ENCODE measurements at places on chromosomes 11 and 22. TPM values are rescaled to one million over a fixed set of nuclear protein-coding genes. Genes with fewer than 3 reads are reported as not detected.

DNA sequence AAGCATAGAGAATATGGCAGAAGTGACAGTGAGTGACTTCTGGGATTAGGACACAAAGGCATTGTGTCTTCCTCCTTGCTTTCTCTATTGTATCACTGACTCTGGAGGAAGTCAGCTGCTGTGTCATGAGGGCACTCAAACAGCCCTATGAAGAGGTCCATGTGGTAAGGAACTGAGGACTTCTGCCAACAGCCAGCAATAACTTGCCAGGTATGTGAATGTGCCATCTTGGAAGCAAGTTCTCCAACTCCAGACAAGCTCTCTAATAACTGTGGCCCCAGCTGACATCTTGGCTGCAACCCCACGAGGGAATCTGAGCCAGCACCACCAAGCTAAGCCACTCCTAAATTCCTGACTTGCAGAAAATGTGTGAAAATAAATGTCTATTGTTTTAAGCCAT is 83.6 kb upstream of the ZBED5 start:
- DNase-seq: no peak

- DNase-seq: no peak
These were observed 549.3 kb upstream of the CCDC90B start for GRCh38 chr11:83835423-83835822.

DNA sequence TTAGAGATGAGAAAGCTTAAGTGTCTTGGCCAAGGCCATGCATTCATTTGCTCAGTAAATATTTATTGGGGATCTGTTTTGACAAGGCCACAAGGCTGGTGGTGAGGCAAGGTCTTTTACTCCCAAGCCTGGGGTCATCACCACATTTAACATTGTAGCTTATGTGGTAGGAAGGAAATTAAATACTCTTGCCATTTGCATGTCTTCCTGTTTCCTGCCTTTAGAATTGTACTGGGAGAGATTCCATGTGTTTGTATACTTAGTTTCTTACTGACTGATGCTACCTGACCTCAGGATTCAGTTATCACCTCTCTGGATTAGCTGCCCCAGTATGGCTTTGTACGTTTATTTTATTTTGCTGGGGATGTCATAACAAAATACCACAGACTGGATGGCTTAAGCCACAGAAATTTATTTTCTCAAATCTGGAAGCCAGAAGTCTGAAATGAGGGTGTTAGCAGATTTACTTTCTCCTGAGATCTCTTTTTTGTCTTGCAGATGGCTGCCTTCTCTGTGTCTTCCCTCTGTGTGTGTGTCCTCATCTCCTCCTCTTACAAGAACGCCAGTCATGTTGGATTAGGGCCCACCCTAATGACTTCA is 44.8 kb downstream of the SPECC1L start:
- DNase-seq: no peak

DNA sequence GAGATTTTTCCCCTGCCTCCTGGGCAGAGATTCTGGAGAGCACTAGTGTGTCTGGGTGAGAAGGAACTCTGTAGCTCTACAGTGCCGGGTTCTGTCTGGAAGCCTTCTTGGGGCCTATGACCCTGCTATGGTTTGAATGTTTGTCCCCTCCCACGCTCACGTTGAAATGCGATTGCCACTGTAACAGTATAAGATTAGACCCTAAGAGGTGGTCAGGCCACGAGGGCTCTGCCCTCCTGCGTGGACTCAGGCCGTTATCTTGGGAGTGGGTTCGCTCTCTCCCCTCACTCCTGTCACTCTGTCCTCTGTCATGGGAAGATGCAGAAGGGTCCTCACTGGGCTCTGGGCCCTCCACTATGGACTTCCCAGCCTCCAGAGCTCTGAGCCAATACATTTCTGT is 3.5 kb downstream of the AP5B1 start:
- no peak for DNase-seq

GRCh38 chr11:16160146-16160545 is 196.2 kb downstream of the SOX6 start:
- DNase-seq: no peak

- DNase-seq: no peak
These were observed 5.7 kb downstream of the POLR3H start for GRCh38 chr22:41538583-41538982.

DNA sequence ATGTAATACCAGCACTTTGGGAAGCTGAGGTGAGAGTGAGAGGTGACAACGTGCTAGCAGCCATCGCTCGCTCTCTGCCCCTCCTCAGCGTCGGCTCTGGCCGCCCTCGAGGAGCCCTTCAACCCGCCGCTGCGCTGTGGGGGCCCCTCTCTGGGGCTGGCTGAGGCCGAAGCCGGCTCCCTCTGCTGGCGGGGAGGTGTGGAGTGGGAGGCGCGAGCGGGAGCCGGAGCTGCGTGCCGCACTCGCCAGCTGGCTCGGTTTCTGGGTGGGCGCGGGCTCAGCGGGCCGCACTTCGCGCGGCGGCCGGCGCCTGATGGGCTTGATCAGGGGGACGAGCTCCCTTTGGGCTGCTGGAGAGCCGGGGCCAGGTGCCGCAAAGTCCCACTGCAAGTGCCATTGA is 98.9 kb upstream of the UBASH3B start:
- no peak for DNase-seq

- no peak for DNase-seq
These were observed 66.1 kb downstream of the MYO7A start for GRCh38 chr11:77193911-77194830.

DNA sequence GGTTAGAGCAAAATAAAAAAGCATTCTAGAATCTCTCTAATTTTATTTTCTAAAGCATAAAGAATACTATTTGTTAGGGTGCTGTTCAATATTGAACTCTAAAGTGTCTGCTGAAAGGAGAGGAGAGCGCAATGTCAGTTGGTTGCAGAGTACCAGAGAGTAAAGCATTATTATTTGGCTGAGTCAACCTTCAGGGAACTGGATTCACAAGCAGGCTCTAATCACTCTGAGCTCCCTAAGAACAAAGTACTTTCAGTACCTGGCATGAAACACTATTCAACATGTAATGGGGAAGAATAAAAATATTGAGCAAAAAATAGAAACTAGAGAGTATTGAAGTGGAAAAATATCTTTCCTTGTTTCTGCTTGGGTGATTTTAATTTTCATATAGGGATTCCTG is 961.0 kb upstream of the CCDC90B start:
- no peak for DNase-seq

- no peak for DNase-seq
These were observed 143.6 kb upstream of the POU2AF2 start for GRCh38 chr11:111101881-111102280.

GRCh38 chr11:3196161-3197043 is 22.2 kb downstream of the MRGPRG start:
- DNase-seq: no peak

GRCh38 chr22:28247667-28248363 is 328.8 kb upstream of the PITPNB start:
- no peak for DNase-seq

GRCh38 chr11:20003351-20003750 is 156.9 kb downstream of the DBX1 start:
- DNase-seq: no peak

DNA sequence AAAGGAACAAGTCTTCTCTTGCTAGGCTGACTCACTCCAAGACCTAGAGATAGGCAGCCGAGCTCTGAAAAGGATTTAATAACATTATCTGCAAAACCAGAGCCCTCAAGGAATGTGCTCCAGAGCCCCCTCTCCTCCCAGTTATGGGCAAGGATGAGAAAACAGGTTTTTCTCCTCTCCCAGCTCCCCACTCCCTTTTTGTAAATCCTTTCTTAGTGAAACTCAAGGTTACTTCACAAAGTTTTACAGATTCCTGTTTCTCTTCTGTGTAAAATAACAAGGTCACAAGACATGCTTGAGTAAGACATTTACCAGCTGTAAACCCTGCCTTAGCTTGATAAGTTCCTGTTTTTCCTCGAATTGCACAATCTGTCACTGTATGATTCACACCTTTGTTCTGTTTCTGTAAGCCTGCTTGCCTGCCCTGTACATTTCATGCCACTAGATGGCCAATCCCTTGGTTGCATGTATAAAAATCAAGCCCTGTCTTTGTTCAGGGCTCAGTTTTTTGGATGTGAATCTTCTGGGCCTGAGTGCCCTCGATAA is 489.4 kb downstream of the KCNA4 start:
- no peak for DNase-seq

GRCh38 chr11:79400717-79401330 is 40.0 kb downstream of the TENM4 start:
- DNase-seq: no peak

GRCh38 chr22:43266076-43266475 is 77.1 kb downstream of the SCUBE1 start:
- DNase-seq: no peak

DNA sequence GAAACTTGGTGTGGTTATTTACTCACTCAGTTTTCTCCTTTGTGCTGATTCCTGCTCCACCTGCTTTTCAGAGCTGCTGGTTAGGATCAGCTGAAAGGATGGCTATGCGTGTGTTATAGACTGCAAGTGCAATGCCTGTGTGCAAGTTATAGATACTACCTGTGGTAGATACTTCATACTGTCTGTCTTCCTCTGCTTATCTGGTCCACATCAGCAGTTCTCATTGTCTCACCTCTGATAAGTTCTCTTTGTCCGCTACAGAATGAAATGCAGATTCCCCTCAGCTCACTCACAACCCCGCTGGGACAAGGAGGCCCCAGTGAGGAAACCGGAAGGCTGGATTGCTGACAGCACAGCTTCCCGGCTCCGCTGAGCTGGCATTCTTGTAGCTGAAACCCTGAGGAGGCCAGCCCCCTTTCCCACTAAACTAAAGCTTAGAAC is 37.5 kb upstream of the LYVE1 start:
- DNase-seq: no peak

GRCh38 chr11:115912484-115912945 is 408.3 kb upstream of the CADM1 start:
- DNase-seq: no peak

DNA sequence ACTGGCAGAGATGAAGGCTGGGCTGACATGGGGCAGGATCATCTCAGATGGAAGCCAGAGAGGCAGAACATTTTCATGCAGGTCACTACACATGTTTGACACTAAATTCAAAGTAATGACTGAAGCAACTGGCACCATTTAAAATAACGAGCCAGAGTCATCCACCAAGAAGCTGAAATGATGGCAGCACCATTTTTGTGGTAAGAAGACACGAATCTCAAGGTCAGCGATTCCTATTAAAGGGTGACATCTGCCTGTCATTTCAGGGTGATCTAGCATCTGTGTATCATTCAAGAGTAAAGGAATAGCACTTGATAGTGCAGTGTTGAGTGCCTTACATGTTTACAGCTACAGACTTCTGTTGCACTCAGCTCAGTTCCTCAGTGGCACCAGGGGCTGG is 113.4 kb upstream of the C11orf87 start:
- DNase-seq: no peak

- DNase-seq: no peak
These were observed 7.2 kb upstream of the EHD1 start for GRCh38 chr11:64885367-64886286.

DNA sequence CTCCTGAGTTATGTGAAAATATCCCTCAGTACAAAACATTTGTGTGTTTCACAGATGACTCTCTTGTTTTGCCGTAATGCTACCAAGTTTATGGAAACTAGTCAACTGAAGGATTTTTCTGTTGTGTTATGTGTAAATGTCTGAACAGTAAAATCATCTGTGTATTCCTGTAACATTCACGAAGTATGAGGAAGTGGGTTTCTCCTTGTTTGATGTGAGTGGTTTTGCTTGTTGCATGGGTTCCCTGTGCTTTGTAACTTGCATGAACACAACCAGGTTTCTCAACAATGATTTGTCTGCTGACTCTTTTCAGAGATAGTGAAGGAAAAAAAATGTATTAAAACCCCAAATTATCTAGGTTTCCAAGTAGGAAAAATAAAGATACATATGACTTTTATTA is 138.1 kb downstream of the PGR start:
- no peak for DNase-seq

- DNase-seq: no peak
These were observed 99.3 kb upstream of the CRYBB3 start for GRCh38 chr22:25100402-25100801.

- DNase-seq: no peak
These were observed 7.7 kb downstream of the BIK start for GRCh38 chr22:43118024-43118849.

DNA sequence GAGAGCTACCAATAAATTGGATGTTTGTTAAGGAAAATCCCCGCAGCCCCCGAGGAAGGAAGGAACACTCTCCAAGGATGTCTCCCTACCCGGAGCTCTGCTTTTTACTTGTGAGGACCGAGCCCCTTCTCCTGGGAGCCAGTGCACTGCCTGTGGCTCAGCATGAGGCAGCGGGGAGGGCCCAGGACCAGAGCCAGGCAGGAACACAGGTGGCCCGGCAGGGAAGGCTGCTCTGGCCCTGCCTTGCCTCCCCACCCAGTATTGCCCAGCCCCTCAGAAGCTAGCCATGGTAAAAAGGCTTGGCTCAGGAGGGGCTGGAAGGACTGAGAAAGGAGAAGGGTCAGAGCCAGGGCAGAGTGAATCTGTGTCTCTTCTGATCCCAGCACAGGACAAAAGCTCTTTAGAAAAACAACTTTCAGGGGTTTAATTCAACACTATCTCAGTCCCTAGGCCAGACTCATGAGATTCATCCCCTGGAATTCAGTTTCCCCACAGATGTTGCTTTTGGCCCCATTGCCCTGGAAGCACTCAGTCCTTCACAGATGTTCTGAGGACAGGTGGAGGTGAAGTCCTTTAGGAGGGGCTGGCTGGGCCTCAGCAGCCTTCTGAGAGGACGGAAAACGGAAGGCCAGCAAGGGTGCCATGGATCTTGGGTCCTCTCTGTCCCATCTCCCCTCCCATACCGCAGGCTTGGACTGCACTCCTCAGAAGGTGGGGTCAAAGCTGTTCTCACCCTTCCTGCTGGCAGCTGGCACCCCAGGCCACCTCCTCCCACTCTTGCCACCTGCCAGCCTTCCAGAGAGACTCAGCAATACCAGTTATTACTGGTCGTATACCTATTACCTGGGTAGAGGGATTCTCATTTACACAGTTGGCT is 318.9 kb downstream of the NTM start:
- DNase-seq: no peak

Gene NEFH
- polyA plus RNA-seq: 8.6 TPM

Gene SMIM35
- polyA plus RNA-seq: 0.09 TPM

Gene TP53AIP1
- polyA plus RNA-seq: 0.90 TPM

Gene CASTOR1
- polyA plus RNA-seq: 13.0 TPM

Gene UBASH3B
- polyA plus RNA-seq: 9.1 TPM

Gene EFCAB6
- polyA plus RNA-seq: 4.5 TPM

Gene DDIAS
- polyA plus RNA-seq: 9.3 TPM

Gene CDPF1
- polyA plus RNA-seq: 12.6 TPM

Gene ATM
- 58.8 TPM for polyA plus RNA-seq

Gene OR52H1
- not detected for polyA plus RNA-seq

Gene E2F8
- polyA plus RNA-seq: 8.0 TPM

Gene SLN
- 0.30 TPM for polyA plus RNA-seq

Gene HEPN1
- 1.1 TPM for polyA plus RNA-seq

Gene PKDREJ
- 0.36 TPM for polyA plus RNA-seq

Gene OR52I2
- not detected for polyA plus RNA-seq

Gene ANKRD13D
- polyA plus RNA-seq: 30.5 TPM

All from renal cortex interstitium (tissue), 15 donors.